Anterior cingulate cortex (tissue), 58 donors: ENCODE measurements at places on chromosomes 6 and 20.
A peak's percentile ranks its signal among the peaks of the same experiment; 100 is the strongest.

GRCh38 chr6:154555073-154555677, 44.7 kb upstream of the CNKSR3 start:
- DNase-seq = no peak

- DNase-seq = no peak
Measured at GRCh38 chr6:44636561-44637248, 249.2 kb downstream of the CDC5L start.

DNA sequence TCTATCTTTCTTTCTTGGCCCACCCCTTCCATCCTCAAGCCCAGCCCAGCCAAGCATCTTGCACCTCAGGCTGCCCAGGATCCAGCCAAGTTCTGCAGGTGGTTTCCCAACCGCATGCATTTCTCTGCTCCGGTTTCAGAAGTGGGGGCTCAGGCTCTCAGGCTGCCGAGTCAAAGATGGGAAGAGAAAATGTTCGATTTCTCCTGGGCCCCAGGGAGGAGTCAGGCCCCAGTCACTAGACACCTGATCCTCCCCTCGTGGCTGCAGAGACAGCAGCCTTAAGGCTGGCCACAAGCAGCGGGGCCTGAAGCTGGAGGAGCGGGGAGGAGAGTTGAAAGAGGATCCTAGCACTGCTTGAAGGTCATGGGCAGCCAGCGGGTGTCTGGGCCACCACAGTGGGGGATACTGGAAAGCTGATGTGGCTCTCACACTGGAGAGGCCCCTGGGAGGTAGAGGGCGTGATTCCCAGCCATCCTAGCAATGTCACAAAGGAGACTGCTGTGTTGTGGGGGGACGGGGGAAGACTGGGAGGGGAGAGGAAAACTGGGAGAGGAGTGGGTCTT, 42.2 kb upstream of the ZFAND3 start:
- no peak for DNase-seq

DNA sequence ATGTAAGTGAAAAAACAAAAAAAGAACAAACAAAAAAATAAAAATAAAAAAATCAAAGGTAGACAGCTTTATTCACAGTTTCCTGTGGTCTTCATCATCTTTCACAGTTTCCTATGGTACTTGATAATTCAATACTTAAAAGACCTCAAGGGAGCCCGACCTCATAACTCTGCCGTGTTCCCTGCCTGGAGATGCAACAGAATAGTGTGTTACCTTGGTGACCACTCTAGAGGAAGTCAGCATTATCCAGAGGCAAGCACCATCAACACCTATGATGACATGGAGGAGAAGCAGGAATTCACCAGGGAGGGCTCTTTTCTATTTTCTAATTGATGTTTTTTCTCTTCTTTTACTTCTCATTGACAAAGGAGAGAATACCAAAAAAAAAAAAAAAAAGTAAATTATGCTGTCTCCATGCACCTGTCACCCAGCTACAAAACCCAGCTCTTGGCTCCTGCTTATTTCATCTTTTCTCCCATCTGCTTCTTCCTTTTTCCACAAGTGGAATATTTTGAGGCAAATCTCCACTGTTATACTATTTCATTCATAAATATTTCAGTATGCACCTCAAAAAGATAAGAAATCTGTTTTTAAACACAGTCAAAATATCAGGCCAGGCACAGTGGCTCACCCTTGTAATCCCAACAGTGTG, 95.8 kb upstream of the STXBP5 start:
- no peak for DNase-seq

GRCh38 chr6:160386869-160387530, 38.8 kb downstream of the SLC22A3 start:
- no peak for DNase-seq

DNA sequence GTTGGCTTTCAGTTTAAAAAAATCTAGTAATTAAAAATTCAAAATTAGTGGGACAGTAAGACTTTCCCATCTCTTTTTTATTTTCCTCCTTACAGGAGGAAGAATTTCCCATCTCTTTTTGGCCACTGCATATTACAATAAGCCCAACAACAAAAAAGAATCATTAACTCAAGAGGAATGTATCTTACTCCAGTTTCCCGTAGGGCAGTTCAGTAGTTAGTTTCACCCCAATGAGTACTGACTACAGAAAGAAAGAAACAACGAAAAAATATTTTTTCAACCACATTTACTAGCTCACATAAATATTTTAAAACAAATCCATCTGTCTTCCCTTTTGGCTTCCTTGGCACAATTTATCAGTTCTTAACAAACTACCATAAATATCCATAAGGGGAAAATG, 14.9 kb upstream of the BLOC1S5 start:
- no peak for DNase-seq

GRCh38 chr20:36861625-36861874, 14.4 kb upstream of the TLDC2 start:
- DNase-seq = peak; percentile 71

DNA sequence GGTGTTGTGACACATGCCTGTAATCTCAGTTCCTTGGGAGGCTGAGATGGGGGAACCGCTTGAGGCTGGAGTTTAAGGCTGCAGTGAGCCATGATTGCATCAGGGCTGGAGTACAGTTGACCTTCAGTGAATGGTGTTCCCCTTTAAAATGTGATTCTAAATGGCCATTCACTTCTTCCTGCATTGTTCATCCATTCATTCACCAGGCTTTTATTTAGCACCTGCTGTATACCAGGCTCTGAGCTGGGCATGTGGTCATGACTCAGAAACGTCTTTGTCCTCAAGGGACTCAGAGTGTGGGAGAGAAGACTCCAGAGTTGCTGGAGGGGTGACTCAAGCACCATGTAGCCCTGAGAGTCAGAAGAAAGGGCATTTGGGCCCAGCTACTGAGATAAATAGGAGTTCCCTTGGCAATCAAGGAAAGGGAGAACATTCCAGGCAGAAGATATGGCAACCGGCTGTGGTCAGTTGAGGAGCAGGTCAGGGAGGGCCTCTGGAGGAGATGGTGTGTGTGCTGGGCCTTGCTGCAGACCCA, 101.1 kb downstream of the DLGAP4 start:
- DNase-seq = no peak

GRCh38 chr6:34425132-34425497, 754 bp downstream of the RPS10 start:
- no peak for DNase-seq

- DNase-seq = no peak
Measured at GRCh38 chr6:87670707-87671106, 31.3 kb downstream of the AKIRIN2 start.

DNA sequence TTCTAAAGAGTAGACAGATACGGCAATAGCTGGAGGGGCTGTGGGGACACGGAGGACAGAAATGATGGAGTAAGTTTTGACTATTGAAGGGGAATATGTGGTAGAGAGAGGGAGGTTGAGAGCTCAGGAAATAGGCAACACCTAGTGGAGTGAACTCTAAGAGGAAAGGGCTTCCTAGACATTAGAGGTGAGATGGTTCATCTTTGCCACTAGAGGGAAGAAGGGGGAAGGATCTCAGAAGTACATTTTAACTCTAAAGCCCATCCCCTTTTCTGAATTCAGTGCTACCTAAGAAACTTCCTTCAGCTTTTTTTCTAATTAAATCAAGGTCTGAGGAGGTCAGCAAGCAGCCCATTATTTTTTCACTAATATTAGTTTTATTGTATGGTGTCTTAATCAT, 689.4 kb upstream of the MAP3K7 start:
- no peak for DNase-seq

- no peak for DNase-seq
Measured at GRCh38 chr6:112636650-112637262, 289.6 kb downstream of the RFPL4B start.

DNA sequence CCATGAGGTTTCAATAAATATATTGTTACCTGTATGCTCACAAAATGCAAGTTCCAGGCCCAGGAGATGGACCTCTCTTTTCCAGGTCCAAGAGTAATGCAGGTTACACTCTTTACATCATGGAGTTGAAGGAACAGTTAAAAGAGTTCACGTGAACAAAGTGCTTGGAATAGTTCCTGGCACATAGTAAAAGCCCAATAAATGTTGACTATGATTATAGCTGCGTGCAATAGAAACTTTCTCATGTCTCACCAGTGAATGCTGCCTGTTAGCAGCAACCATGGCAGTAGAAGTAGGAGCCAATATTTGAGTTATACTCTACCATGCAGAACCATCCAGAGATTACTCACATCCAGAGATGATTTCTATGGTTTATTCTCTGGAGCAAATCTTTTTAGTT, 707.5 kb downstream of the DHX35 start:
- no peak for DNase-seq

DNA sequence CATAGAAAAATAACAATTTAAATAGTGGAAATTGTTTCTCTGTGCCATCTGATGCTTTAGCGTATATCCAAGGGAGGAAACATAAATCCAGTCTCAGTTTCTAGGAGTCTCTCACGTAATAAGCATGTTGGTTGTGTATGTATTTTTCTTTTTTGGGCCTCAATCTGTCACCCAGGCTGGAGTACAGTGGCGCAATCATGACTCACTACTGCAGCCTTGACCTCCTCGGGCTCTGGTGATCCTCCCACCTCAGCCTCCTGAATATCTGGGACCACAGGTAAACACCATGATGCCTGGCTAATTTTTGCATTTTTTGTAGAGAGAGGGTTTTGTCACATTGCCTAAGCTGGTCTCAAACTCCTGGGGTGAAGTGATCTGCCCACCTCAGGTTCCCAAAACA, 78.6 kb upstream of the PLN start:
- DNase-seq = no peak

GRCh38 chr6:150301846-150302519, 66.8 kb upstream of the IYD start:
- DNase-seq = no peak

- no peak for DNase-seq
Measured at GRCh38 chr20:36133821-36134220, 20.7 kb upstream of the EPB41L1 start.

GRCh38 chr6:33746651-33747100, at the start of gene IP6K3:
IP6K3 (minus strand) TSS chr6:33746905; CDS start chr6:33735476, 11,429 bp downstream.
- DNase-seq = peak; percentile 90
